MCF 10A (cell line): ENCODE measurements at places on chromosomes 6 and 20. TPM values are rescaled to one million over a fixed set of nuclear protein-coding genes. Genes with fewer than 3 reads are reported as not detected.

The PLN gene
- not detected in 2 replicates for total RNA-seq

The ZSWIM1 gene
- total RNA-seq: 7.6 and 10.3 TPM in 2 replicates

The TOX2 gene
- 2.4 and 2.7 TPM in 2 replicates for total RNA-seq

The ZFP57 gene
- total RNA-seq: 0.23 TPM in 1 of 2 replicates, not detected in the other

The VIP gene
- not detected in 2 replicates for total RNA-seq
